Activated T-cell treated with anti-CD3 and anti-CD28 coated beads, Interleukin-2, amount 50 U/mL, for 4 hours (primary cell): ENCODE measurements at places on chromosomes 4 and X.

DNA sequence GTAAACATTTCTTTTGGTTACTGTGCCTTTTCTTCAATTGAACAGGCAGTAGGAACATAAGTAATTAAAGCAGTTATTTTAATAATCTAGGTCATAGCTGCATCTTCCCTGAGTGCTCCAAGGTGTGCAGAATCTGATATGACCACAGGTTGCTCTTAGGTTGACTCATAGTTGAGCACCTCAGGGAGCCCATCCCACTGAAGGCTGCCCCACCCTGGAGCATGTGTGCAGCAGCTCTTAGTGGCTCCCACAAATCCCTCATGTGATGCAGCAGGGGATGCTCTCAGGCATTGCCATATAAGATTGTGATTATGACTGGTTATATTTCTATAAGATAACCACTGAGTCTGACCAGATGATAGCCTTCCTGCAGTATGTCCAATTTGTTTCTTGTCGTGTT is 72.3 kb downstream of the ZNF518B start:
- no peak for DNase-seq

- DNase-seq = no peak
Measured at GRCh38 chr4:81789741-81790399, 318.2 kb upstream of the RASGEF1B start.

DNA sequence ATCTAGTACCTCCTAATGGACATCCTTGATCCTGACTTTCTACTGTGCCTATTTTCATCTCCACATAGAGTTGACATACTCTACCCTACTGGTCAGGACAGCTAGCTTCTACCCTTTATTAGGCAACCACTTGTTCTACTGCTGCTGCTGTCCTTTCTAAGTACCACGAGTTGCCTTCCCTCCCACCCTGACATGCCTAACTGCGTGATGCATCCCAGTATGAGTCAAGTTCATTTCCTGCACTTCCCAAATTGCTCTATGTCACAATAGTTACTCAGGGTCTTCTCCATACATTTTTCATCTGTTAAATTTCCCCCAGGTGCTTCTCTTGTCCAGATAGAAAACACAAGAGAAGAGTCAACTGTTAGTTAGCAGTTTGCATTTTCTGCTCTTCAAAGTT is 133.4 kb downstream of the TBC1D19 start:
- DNase-seq = no peak

DNA sequence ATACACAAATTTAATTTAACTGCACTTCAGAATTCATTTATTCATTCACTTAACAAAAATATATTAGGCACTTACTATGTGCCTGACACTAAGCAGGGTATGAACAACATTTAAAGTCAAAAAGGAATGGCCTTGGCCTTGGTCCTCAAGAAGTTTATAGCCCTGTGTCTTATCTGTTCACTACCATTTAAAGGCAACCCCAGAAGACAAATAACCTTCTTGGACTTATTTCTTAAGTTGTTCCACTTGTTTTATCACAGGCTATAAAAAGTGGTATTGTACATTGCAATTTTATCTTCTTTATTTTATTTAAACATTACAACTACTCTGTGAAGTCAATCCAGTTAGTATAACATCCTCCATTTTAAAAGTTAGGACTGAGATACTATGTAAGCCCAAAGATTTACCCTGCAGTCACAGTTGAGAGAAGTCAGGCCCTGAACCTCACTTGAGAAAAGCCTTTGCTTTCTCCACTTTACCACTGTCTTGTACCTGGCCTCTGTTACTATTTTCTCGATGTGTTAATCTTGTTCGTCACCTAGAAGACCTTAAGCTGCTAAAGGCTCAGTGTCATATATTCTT is 305.6 kb upstream of the DIPK2B start:
- no peak for DNase-seq

DNA sequence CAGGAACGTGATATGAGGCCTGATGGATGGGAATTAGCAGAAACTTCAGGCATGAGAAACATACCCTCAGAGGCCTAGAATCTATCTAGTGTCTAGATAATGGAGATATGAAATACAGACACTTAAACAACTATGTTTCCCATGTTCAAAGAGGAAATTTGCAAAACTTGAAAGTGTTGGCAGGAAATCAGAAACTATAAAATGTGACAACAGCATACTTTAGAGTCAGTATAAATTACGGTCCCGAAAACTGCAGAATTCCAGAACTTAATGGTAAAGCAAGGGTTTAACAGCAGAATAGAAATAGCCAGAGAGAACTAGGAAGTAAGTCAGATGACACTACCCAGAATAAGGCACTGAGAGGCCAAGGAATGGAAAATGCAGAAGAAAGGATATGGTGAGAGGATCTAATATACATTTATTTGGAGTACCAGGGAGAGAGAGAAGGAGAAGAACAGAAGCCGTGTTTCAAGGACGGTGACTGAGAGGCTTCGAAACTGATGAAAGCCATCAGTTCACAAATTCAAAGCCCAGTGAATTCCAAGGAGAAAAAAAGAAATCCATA is 7.4 kb downstream of the HTT-AS start:
- no peak for DNase-seq

DNA sequence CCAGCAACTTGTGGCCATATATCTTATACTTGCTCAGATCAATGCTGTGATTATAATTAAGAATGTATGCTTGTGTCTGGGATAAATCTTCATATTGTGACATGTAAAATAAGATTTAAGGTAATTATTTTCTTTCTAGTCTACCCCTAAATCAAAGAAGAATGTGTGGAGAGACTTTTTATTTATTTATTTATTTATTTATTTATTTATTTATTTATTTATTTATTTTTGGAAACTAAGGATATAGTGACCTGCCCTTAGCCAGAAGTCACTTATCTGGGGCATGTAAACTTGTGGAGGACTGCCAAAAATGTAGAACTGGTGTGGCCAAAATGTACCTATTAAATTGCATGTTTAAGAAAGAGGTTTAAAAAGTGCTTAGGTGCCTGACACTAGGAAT is 144.3 kb downstream of the BEND2 start:
- no peak for DNase-seq

GRCh38 chr4:188439641-188440311 is 300.5 kb downstream of the TRIML1 start:
- DNase-seq = no peak

DNA sequence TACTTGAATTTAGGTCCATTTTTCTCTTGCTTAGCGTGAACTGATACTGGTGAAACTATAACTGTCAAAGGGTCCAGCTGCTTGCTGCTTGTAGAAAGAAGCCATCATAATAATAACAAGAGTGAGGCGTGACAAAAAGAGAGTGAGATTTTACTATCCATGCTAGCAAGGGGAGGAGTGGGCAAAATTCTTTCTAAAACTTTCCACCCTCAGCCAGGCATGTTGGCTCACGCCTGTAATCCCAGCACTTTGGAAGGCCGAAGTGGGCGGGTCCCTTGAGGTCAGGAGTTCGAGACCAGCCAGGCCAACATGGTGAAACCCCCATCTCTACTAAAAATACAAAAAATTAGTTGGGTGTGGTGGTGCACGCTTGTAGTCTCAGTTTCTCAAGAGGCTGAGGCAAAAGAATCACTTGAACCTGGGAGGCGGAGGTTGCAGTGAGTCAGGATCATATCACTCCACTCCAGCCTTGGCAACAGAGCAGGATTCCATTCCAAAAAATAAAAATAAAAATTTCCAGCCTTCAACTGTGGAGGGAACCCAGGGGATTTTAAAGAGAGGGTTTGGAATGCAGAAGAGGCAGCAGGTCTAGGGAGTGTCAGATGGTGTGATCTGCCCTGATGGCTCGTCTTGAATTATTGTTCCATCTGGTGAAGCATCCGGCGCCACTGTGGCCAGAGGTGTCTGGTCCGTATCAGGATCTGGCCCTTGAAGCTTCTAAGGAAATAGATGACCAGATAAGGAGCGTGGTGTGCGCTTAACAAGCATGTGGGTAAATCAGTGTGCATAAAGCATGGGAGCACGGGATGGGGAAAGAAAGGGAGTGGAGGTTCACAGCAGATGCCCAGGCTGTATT is 51.8 kb downstream of the LRP2BP start:
- DNase-seq = no peak

GRCh38 chr4:125187226-125188176 is 127.3 kb upstream of the FAT4 start:
- no peak for DNase-seq

- DNase-seq = no peak
Measured at GRCh38 chrX:103999234-103999633, 14.3 kb downstream of the H2BW1 start.

DNA sequence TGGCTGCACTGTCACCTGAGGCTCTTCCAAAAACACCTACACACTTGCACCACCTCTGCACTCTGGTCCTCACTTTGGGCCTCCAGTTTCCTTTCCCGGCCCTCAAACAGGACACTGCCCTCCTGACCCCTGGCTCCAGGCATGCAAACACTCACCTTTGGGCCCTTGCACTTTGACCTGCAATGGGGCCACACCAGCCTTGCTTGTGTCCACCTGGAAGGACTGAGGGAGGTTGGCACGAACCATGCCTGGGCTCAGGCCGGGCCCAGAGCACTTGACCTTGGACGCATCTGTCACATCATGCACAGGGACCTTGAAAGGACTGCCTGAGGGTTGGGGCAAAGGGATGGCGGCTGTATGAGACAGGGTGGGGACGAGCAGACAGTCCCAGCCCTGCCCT is 15.6 kb downstream of the FLNA start:
- no peak for DNase-seq

DNA sequence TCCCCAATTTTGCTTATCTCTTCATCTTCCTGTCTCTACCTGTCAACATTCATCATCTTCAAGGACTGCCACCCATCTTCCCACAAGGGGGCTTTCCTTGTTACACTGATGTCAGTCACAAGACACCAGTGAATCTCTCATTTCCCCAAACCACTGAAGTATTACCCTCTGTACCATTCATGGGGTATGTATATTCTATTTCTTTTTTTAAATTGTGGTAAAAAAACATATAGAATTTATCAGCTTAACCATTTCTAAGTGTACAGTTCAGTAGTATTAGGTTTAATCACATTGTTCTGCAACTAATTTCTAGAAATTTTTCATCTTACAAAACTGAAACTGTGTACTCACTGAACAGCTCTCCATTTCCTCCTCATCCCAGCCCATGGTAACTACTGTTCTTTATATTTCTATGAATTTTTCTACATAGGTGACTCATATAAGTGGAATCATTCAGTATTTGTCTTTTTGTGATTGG is 98.6 kb downstream of the LARP7 start:
- no peak for DNase-seq

DNA sequence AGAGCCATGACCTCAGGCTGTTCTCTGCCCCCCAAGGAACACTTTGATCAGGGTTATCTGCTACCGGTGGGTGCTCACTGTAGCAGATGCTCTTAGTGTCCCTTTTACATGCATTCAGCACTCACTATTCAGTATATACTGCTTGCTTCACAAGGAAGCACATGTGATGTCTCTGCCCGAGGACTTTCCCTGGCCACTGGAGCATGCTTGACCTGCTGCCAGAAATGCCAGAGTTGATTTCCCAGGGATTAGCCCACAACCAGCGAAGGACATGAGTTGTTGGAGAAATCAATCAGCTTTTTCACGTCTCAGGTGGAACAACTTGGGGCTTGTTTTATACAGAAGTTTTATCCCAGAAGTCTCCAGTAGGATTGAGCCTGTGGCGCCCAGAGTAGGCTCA is 51.2 kb upstream of the RPS6KA3 start:
- no peak for DNase-seq

DNA sequence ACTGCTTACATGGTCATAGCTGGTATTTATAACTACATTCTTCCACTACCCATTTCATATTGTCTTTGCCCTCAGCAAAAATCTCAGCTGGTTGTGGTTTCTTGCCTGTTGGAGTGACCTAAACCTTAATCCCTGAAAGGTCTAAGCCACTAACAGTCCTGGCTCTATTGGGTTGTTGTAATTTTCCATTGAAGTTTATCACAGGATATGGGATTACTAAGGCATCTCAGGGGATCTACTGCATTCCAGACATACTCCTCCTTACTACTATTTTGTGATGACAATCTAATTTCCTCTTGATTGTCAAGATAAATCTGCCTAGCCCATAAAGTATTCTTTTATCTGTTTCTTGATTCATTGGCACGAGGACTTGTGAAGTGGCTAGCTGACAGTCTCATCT is 6.2 kb upstream of the OSTC start:
- DNase-seq = no peak
